Activated T-cell treated with anti-CD3 and anti-CD28 coated beads, Interleukin-2, amount 50 U/mL, for 48 hours (primary cell): ENCODE measurements at places on chromosomes 1 and 21.

DNA sequence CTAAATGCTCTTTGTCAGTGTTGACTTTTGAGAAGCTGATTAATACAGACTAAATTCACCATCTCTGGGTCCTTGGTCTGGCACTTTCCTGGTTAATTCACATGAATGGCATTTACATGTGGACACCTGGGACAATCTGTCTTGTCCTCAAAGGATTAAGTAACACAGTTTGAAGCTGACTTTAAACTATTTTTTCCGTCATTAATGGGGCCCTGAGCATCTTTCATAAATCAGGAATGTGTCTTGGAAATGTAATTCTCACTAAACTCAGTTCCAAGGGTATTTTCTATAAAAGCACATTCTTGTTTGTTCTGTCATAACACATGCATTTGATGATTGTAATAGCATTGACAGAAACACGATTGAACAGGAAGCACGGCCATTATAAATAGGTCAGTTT, 26.7 kb upstream of the NBL1 start:
- no peak for DNase-seq

- DNase-seq, result no peak
Measured at GRCh38 chr21:25425156-25425555, 182.1 kb downstream of the MRPL39 start.

- DNase-seq, result no peak
Measured at GRCh38 chr1:231410036-231410612, 12.0 kb downstream of the EGLN1 start.

DNA sequence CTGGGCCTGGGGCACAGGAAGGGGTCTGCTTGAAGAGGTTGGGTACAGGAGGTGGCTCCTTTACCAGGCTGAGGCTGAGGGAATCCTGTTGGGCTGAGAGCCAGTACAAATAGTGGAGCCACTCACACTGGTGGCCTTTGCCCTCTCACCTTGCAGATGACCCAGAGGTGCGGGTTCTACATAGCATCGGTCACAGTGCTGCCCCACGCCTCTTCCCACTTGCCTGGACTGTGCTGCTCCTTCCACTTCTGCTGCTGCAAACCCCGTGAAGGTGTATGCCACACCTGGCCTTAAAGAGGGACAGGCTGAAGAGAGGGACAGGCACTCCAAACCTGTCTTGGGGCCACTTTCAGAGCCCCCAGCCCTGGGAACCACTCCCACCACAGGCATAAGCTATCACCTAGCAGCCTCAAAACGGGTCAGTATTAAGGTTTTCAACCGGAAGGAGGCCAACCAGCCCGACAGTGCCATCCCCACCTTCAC, 1.8 kb upstream of the SLC50A1 start:
- no peak for DNase-seq

DNA sequence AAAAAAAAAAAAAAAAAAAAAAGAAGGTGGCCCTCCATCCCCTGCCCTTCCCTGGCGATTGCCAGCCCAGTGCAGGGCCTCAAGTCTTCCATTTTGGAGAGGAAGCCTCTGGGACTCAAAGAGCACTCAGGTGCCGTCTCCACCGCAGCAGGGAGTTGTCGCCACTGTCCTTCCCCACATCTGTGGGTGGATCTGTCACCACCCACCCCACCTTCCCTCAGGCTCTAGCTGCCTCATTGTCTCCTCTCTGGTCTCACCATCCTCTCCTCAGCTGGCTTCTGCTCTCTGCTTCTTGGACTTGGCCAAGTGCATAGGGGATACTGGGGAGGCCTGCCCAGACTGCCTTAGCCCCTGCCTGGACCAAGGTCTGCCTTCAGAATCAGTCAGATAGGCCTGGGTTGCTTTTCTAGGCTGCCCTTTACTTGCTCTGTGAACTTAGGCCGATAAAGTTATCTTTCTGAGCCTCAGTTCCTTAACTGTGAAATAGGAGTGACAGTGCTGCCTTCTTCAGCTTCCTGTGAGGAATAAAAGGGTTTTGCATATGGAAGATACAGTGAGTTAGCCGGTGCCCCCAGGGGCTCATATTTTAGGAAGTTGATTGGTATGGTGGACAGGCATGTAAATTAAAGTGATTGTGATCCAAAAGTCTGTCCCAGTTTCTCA, 15.8 kb downstream of the RCC1 start:
- no peak for DNase-seq
